ENCODE measurements at places on chromosomes 3 and 15.

GRCh38 chr3:122019493-122019892 is 2.6 kb downstream of the ILDR1 start:
- DNase-seq = no peak

GRCh38 chr3:107524326-107524840 is 1.6 kb downstream of the BBX start:
- DNase-seq = no peak

DNA sequence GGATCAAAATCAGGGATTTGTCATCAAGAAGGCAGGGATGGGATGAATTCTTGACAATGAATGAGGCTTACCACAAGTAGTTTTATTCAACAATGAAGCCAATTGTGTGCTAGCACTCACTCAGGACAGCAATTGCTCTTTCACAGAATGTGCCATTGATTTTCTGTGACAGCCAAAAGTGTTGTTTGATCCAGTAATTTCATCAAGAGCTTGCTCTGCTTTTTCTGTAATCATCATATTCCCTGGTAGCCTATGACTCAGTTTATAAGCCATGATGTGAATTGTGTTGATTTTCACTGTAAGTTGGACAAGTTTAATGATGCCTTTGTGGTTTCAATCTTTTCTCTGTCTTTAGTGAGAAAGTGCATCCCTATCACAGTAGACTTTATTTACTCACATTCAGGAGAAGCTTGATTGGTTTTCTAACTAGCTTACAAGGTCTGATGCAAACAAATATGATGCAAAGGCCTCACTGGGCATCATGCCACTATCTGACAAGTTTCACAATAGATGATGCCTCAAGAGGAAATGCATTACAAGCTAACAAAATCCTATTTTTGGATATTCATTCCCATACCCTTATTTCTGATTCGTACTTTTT is 13.6 kb upstream of the CSRNP1 start:
- no peak for DNase-seq

GRCh38 chr3:33826206-33826605 is 27.8 kb downstream of the PDCD6IP start:
- no peak for DNase-seq

- no peak for DNase-seq
Measured at GRCh38 chr3:129857899-129858298, 35.6 kb downstream of the TMCC1 start.

DNA sequence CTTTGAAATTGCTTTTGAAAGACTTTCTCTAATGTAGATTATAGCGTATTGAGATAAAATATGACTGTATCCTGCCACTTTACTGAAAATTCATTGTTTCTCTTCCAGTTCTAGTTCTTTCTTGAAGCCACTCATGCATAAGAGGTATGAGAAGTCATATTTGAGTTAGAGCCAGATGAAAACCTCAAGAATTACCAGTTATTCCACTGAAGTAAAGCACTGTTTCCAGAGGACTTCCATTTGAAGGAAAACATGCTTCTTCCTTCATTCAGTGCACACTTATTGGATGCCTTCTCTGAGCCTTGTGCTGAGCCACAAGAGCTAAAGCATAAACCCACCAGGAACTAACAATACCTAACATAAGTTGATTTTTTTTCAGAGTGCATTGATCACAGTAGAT is 513.4 kb downstream of the ZNF385D start:
- no peak for DNase-seq

DNA sequence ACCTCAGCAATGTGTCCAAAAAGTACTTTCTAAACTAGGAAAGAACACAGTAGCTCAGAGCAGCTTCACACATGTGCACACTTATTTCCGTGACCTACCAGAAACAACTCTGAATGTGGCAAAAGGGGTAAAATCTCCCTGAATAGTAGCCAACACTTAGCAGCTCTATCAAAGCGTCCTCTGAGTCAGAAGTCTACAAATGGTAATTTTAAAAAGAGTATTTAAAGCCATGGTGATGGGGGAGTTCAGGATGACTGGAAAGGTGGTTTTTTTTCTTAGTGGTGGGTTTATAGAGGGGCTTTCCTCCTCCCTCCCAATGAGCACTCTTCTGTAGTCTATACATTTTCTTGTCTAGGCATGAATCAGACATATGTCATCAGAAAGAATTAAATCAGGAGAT is 223.8 kb upstream of the PRICKLE2 start:
- DNase-seq = no peak

DNA sequence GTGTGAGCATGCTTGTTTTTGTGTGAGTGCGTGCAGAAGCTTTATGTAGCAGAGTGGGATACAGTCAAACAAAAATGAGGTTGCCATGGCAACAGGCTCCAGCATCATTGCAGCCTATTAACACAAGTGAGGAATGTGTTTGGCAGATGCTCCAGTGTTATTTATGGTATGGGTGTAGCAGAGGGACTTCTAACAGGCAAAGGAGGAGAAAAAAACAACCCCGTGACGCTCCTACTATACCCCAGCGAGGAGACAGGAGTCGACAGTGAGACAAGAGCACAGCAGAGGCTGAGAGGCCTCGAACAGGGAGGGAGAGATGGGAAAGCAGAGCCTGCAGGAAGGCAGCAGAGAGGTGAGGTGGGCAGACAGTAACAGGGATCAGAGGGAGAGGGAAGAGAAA is 4.9 kb downstream of the ADCY5 start:
- DNase-seq = no peak

GRCh38 chr3:126136428-126137220 is 43.8 kb downstream of the ALDH1L1 start:
- no peak for DNase-seq

GRCh38 chr3:184927796-184928315 is 115.9 kb downstream of the VPS8 start:
- no peak for DNase-seq

- DNase-seq = no peak
Measured at GRCh38 chr3:129732200-129732876, 125.9 kb upstream of the PLXND1 start.

DNA sequence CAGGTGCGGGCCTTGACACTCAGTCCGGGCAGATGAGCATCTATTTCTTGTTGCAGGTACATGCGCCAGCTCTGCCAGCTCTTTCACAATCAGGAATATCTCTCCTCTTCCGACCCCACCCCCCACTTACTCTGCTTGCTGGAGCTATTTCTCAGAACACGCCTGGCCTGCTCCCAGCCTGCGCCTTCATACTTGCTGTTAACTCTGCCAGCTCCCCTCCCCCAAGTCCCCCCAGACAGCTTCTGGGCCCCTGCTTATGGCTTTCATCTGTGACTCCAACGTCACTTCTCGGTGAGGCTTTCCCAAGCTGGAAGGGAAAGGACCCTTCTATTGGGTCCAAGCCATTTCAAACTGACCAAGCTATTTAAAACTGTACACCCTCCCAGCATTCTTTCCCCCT is 15.2 kb downstream of the MAGEF1 start:
- DNase-seq = no peak

GRCh38 chr3:142987080-142987700 is 14.2 kb upstream of the U2SURP start:
- DNase-seq = no peak

- no peak for DNase-seq
Measured at GRCh38 chr15:47728426-47728825, 11.1 kb downstream of the SEMA6D start.
